ENCODE measurements at places on chromosomes 11 and 22. TPM values are rescaled to one million over a fixed set of nuclear protein-coding genes. Genes with fewer than 3 reads are reported as not detected.

Gene CHRM4
- 0.29 TPM for polyA plus RNA-seq

Gene TOMM22
- polyA plus RNA-seq = 82.3 TPM

Gene BIRC3
- polyA plus RNA-seq = 1.4 TPM

Gene SCGB2A2
- not detected for polyA plus RNA-seq

Gene SUSD2
- polyA plus RNA-seq = 21.5 TPM

Gene ELMOD1
- 0.33 TPM for polyA plus RNA-seq

Gene NECTIN1
- 39.8 TPM for polyA plus RNA-seq

Gene UBE2L3
- 56.2 TPM for polyA plus RNA-seq
